Stimulated activated CD8-positive, alpha-beta memory T cell treated with anti-CD3 and anti-CD28 coated beads, Interleukin-4, amount 100 ng/mL, for 48 hours (primary cell): ENCODE measurements at places on chromosomes 5 and 9.
A peak's percentile ranks its signal among the peaks of the same experiment; 100 is the strongest.

GRCh38 chr5:135631391-135631790 lies 52.6 kb upstream of the CXCL14 start:
- no peak for DNase-seq

GRCh38 chr5:67301285-67301903 lies 104.8 kb upstream of the CD180 start:
- no peak for DNase-seq

- DNase-seq = no peak
Observed at GRCh38 chr9:23621924-23622323, 204.1 kb downstream of the ELAVL2 start.

DNA sequence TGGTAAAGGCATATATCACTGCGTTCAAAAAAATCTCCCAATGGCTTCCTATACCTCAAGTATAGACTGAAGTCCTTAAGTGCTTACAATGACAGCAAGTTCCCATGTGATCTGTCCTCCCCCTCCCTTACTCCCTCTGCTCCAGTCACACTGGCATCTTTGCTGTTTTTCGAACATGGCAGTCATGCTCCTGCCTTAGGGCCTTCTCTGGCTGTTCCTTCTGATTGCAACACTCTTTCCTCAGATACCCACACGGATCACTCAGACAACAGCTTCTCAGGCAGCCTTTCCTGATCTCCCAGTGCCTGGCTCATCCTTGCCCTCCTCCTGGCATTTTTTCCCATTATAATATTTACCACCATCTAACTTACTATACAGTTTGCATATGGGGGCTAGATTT lies 232.8 kb downstream of the ARHGEF28 start:
- no peak for DNase-seq

DNA sequence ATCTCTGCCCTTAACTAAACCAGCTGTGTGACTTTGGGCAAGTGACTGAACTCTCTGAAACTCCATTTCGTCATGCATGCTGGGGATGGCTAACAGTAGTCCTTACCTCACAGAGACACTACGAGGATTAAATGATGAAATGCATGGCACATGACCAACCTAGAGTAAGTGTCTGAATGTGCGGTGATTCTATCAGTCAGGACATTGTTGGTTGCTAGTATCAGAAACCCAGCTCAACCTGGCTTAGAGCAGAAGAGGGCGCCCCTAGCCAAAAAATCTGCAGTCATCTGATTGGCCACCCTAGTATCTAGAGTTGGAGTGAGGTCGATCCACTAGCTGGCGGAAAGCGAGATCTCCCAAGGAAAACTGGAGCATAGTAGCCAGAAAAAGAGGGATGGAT lies 25.2 kb downstream of the NEURL1B start:
- no peak for DNase-seq

GRCh38 chr5:131953969-131954368 lies 8.5 kb upstream of the MEIKIN start:
- no peak for DNase-seq

DNA sequence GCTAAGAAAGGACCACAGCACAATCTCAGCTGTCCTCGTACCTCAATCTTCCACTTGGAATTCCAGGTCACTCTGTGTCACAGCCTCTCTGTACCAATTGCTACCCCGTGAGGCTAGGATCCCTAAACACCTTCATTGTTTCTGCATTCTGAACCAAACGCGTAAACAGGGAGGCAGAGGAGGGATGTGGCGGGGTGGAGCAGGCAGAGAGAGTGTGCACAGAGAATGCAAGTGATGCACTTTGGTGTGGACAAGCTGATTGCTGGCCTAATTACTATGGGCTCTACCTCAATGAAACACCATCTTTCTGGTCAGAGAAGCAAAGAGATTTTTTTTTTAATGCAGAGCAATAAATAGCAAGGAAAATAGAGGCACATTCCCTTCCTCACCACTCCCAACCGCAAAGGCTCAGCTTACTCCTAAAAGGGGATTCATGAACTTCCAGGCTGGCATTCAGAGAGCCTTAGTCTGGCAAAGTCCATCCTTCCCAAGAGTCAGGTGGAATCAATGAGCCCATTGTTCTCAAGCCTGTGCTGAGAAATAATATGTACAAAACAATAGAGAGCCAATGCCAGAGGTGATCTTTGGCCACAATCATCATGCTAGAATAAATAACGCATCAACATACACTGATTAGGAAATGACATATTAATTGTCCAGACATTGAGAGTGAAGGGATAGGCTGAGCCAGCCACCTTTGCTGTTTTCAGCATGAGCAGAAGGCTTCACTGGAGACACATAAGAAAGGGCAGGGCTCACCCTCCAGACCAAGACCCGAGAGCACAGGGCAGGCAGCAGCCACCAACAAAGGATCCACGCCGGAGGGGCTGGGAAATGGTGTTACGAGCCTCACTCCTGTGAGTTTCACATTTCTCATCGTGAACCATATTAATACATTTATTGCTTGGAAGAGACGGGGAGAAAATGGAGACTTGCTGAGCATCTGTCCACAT lies 278.8 kb downstream of the ENC1 start:
- DNase-seq = no peak

GRCh38 chr9:97985058-97985861 lies 2.1 kb downstream of the ANP32B start:
- DNase-seq = peak; percentile 62

DNA sequence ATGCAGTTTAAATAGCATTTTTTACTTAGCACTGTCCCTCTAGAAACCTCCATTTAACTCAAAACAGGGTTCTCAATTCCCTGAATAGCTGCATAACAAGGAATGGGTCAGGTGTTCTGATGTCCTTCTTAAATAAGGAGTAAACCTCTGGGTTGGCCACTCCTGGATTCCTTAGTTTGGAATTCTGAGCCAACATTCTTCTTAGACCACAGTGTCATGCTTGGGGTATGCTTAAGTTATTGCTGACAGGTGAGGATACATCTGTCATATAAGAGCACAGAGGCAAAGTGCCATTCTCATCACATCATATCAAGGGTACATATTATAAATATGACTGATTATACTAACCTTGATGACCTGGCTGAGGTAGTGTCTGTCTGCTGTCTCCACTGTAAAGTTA lies 179.9 kb upstream of the SEMA6A start:
- DNase-seq = no peak
